CD4-positive, alpha-beta T cell treated with Interleukin-15 for 4 hours (primary cell): ENCODE measurements at places on chromosomes 1 and 21.
A peak's percentile ranks its signal among the peaks of the same experiment; 100 is the strongest.

GRCh38 chr1:20073256-20073655 is 3.3 kb downstream of the PLA2G5 start:
- no peak for DNase-seq

DNA sequence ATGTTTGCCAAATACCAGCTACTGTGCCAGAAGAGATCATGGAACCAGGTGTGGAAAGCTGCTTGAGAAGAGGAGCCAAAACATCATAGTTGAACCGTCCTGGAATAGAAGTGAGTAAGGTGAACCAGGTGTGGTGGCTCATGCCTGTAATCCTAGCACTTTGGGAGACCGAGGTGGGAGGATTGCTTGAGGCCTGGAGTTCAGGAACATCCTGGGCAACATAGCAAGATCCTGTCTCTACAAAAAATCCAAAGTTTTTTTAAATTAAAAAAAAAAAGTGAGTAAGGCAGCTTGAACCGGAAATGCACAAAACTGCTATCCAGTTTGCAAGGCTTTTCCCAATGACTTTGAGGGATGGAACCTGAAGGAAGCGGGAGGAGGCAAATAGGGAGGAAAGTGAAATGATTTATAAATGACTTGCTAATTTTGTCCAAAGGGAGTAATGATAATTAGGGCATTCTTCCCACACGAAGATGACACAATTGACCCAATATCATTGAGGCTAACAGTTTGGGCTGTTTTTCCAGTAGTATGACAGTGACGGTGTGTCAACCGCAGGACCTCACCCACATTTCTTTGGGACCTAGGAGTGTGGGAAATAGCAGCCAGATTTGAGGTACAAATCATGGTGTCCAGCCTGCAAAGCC is 1.5 kb upstream of the CNN3 start:
- DNase-seq = no peak

DNA sequence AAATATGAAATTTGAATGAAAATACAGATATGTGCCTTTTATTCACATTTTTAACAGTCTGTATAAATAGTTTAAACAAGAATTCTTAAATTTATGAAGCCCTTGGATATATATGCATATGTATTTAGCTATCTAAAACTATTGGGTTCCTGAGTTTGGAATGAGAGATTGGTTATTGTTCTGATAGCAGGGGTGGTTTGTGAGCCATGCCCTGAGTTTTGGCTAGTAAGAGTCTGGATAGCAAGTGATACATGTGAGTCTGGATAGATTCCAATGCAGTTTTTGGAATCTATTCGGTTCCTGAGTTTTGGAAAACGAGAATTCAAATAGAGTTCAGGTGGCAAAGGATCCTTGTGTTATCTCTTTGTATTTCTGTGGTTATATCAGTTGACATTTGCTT is 2.8 kb downstream of the MAN1A2 start:
- no peak for DNase-seq

- no peak for DNase-seq
Observed at GRCh38 chr1:206460836-206461426, 9.3 kb upstream of the IKBKE start.

- DNase-seq = no peak
Observed at GRCh38 chr1:246629030-246629429, 62.8 kb downstream of the CNST start.

- no peak for DNase-seq
Observed at GRCh38 chr1:38804062-38804886, 55.3 kb downstream of the RRAGC start.

- DNase-seq = no peak
Observed at GRCh38 chr21:35615325-35615724, 445.0 kb downstream of the SETD4 start.

DNA sequence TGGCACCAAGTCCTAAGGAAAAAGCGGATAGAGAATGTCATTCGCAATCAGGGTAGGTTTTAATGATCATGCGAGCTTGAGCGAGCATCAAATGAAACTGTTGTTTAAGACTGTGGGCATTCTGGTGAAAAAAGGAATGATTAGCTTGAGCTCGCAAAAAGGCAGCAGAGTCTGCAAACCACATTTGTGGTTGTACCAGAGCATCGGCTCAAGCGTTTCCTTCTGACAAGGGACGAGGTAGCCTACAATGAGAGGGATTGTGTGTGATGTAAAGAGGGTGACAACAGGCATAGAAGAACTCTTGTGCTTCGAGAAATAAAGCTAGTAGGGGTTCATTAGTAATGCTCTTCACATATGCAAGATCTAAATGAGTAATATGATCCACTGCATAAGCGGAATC is 11.1 kb upstream of the CD48 start:
- DNase-seq = no peak

GRCh38 chr1:90143591-90143990 is 148.7 kb downstream of the ZNF326 start:
- no peak for DNase-seq

- DNase-seq = no peak
Observed at GRCh38 chr1:45016767-45017166, 4.7 kb downstream of the UROD start.

DNA sequence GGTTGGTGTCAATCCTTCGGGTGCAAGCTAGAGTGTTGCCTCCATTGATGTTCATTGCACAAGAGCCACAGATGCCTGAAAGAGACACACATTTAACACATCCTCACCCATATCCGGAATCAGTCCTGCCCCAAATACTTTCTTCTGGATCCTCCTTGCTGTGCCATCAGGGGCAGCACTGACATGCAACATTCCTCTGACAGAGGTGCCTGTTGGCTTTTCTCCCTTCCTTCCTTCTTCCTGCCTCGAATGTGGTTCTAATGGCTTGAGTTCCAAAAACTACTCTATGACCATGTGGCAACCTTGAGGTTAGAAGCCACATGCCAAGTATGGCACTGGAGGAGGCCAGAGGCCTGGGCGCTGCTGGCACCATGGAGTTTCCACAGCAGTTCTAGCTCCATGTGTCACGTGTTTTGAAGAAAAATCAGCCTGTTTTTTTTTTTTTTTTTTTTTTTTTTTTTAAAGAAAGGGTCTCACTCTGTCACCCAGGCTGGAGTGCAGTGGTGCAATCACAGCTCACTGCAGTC is 17.0 kb upstream of the ATP13A2 start:
- no peak for DNase-seq

DNA sequence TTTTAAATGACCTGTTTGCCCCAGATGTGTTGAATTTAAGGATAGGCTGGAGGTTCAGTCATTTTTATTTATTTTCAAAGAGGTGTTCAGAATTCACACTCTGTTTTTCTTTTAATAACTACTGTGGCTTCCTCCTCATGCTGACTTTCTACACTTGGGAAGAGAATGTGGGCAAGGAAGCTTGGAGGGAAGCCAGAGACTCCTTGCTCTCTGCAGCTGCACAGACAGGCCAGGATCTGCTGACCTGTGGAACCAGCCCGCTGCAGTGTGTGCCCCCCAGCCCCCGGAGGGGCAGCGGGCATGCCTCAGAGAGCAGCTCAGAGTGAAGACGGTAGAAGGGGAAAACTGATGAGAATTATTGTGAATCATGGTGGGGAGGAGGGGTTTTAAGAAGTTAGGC is 16.9 kb downstream of the MGST3 start:
- DNase-seq = no peak

DNA sequence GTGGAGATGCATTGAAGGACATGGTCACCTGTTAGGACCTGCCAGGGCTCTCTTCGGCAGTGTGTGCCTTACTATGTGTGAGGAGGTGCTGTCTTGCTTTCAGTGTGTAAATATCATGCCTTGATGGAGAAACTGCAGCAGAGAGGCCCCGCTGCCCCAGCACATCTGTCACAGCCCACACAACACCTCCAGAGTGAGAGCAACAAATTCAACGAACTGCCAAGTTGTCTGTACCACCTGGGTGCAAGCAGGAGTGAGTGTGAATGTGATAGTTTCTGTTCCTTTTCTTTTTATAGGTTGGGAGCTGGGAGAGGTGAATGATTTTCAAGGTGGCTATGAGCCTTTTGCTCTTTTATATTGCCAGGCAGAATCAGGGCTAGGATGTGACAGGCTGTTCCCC is 114.6 kb upstream of the KIAA0040 start:
- no peak for DNase-seq

- no peak for DNase-seq
Observed at GRCh38 chr1:170560681-170561285, 28.8 kb downstream of the GORAB start.

DNA sequence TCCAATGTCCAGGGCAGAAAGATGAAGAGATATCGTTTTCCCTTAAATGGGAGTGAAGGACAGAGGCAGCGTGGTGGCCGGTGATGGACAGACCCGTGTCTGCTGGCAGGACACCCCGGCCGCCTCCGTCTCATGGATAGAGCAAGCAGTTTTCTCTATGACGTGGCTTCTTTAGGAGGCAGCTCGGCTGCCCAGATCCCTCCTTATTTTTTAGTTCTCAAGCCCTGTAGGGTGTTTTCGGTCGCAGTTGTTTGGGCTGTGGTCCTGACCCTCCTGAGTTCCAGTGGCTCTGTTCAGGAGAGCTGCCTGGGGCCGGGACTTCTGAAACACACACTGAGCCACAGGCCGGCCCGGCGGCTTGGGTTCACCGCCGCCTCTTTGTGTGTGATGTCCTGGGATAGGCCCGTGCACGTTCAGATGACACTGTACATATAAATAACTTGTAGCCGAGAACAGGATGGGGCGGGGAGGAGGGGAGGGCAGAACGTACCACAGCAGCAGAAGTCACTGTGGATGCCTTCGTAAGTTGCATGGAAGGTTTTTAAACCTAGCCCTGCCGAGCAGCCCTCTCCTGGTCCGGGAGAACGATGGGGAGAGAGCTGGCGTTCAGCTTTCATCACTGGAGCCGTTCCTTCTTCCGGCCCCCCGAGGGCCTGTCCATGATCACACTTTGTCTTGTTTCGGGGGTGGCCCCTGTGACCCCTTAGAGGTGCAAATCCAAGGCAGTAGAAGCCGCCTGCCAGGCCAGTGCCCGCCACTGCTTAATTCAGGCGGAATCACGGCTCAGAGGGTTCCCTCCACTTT is 65.2 kb downstream of the SIK1 start:
- DNase-seq = peak; percentile 20

- DNase-seq = no peak
Observed at GRCh38 chr1:8625981-8626898, 191.2 kb downstream of the RERE start.

- DNase-seq = no peak
Observed at GRCh38 chr1:39282537-39283216, 78.2 kb downstream of the MACF1 start.

- DNase-seq = no peak
Observed at GRCh38 chr1:223175633-223176032, 32.6 kb upstream of the TLR5 start.

- DNase-seq = no peak
Observed at GRCh38 chr1:100736324-100736723, 16.8 kb downstream of the VCAM1 start.

DNA sequence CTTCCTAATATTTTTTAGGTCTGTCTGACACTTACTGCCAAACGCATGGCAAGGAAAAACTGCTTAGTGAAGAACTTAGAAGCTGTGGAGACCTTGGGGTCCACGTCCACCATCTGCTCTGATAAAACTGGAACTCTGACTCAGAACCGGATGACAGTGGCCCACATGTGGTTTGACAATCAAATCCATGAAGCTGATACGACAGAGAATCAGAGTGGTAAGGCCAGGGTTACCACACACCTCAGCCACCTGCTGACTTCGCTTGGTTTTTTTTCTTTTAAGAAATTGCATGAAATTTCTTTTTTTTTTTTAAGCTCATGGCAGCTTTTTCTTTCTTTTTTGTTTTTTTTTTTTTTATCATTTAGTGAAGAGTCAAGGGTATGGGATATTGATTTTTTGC is 17.2 kb downstream of the ATP1A1 start:
- peak; percentile 71 for DNase-seq

DNA sequence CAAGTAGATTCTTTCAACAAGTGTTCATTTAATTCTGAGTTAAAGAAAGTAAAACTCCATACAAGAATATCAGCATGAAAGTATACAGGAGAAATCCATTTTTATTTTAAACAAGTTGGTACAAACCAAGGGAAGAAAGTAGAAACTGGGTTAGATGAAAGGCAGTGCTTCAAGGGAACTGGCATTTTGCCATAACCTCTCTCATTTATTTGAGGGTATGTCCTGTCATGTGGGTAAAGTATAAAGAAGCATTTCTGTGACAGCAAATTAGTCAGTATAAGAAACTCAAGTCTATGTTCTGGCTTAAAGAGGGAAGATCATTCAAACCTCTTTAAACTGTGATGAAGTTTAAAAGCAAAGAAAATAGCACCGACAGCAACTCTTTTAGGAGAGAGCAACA is 32.0 kb downstream of the OLFM3 start:
- DNase-seq = no peak

DNA sequence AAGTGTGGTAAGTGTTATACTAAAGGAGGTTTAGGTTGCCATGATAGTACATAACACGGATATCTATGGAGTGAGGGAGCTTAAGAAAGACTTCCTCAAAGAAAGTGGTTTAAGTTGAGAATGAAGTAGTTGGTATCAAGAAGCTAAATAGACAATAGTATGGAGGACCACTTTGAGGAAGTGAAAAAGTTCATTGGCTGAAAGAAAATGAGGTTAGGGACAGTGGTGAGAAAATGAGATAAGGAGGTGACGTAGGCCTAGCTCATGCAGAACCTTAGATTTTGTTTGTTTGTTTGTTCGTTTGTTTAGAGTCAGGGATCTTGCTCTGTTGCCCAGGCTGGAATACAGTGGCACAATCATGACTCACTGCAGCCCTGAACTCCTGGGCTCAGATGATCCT is 72.2 kb upstream of the PPIH start:
- DNase-seq = no peak

DNA sequence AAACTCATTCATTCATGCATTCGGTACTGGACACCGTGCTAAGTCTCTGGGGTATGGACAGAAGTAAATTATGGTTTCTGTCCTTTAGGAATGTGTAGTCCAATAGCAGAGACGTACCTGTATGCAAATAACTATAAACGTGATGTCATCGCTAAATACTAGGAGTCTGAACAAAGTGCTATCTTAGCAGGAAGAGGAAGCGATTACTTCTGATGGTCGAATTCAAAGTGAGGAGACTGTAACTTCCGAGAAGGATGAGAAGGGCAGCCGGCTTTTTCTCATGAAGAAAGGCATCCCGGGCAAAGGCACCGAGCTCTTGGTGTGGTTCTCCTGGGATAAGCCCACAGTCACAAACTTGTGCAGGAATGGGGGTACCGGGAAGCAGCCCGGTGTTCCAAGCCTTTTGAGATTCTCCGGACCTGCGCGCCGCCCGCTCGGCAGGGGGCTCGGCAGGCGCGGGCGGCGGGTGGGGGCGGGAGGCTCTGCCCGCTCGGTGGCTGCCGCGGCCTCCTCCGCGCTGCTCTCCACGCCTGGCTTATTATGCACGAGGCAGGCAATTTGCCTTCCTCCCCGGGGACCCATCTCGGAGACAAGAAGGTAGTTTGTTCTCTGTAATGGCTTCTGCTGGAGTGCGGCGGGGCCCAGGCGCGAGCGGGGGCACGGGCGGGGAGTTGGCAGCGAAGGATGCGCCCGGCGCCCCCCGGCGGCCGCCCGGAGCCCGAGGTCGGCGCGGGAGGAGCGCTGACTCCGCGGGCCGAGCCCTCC is 67.5 kb upstream of the CD1D start:
- peak; percentile 11 for DNase-seq
